ENCODE measurements at places on chromosomes 5 and 9. TPM values are rescaled to one million over a fixed set of nuclear protein-coding genes. Genes with fewer than 3 reads are reported as not detected.

ZNF618 gene
- total RNA-seq = 4.9 TPM

SHC3 gene
- 0.02 TPM for total RNA-seq

C6 gene
- total RNA-seq = not detected

TMEM232 gene
- 0.66 TPM for total RNA-seq

PCDHB13 gene
- total RNA-seq = 2.0 TPM

STK10 gene
- 8.0 TPM for total RNA-seq

FAM153A gene
- 0.02 TPM for total RNA-seq

FAM163B gene
- total RNA-seq = not detected

LRRC19 gene
- total RNA-seq = not detected

GRM6 gene
- not detected for total RNA-seq

PCDHGB5 gene
- 0.43 TPM for total RNA-seq

NFIB gene
- total RNA-seq = 11.3 TPM

IER5L gene
- total RNA-seq = 24.3 TPM

MELK gene
- 78.6 TPM for total RNA-seq

SPINK13 gene
- not detected for total RNA-seq

FRRS1L gene
- not detected for total RNA-seq

DNM1 gene
- 20.0 TPM for total RNA-seq

Measured in H4 (cell line).